Bronchial smooth muscle cell (primary cell): ENCODE measurements at places on chromosomes 16 and 17. TPM values are rescaled to one million over a fixed set of nuclear protein-coding genes. Genes with fewer than 3 reads are reported as not detected.

CDR2L gene
- 5.5 and 6.4 TPM in 2 replicates for total RNA-seq

TSNAXIP1 gene
- 0.95 and 1.5 TPM in 2 replicates for total RNA-seq

KRTAP2-3 gene
- total RNA-seq, result not detected in 2 replicates

TMEM92 gene
- total RNA-seq, result 0.09 and 0.16 TPM in 2 replicates

SYCE1L gene
- total RNA-seq, result 0.17 and 0.32 TPM in 2 replicates

NT5C3B gene
- total RNA-seq, result 73.0 and 90.5 TPM in 2 replicates

MRPS23 gene
- total RNA-seq, result 33.1 and 45.6 TPM in 2 replicates

EFNB3 gene
- 0.86 and 0.95 TPM in 2 replicates for total RNA-seq

ENPP7 gene
- total RNA-seq, result not detected in 2 replicates

MPV17L gene
- total RNA-seq, result 0.09 and 0.47 TPM in 2 replicates

GP1BA gene
- not detected in 2 replicates for total RNA-seq

HS3ST4 gene
- not detected in 2 replicates for total RNA-seq

NCOR1 gene
- 57.8 and 69.3 TPM in 2 replicates for total RNA-seq

CA4 gene
- total RNA-seq, result 0.09 TPM in 1 of 2 replicates, not detected in the other

ASPA gene
- 0.63 and 3.3 TPM in 2 replicates for total RNA-seq
